ENCODE measurements at places on chromosomes 12 and 14.

DNA sequence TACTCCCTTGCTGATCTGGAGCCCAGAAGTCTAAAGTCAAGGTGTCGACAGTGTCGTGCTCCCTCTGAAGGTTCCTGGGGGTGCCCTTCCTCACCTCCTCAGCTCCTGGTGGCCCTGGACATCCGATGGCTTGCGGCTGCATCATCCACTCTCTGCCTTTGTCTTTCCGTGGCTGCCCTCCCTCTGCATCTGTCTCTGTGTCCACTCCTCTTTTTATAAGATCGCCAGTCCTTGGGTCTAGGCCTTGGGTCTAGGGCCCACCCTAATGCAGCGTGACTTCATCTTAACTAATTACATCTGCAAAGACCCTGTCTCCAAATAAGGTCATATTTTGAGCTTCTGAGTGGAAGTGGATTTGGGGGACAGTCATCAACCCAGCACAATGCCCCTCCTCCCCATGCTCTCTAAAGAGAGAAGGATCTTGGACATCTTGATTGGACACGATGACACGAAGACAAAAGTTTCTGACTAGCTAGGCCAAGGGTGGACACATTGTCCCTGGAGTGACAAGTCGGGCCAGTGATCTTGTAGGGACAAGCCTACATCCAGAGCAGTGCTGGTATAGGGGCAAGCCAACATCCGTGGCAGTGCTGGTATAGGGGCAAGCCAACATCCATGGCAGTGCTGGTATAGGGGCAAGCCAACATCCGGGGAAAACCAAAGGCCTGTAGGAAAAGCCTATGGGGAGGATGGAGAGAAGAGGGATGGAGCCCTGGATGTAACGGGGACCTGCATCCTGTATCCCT lies 93.9 kb upstream of the DIO3 start:
- DNase-seq = no peak

- no peak for DNase-seq
Measured at GRCh38 chr14:60317609-60318008, 68.6 kb downstream of the PPM1A start.

GRCh38 chr14:37842106-37842505 lies 246.7 kb downstream of the TTC6 start:
- no peak for DNase-seq

GRCh38 chr12:92927055-92927435 lies 2.0 kb downstream of the EEA1 start:
- DNase-seq = peak; percentile 6

- no peak for DNase-seq
Measured at GRCh38 chr14:19729763-19730162, 13.6 kb upstream of the OR4Q3 start.

- no peak for DNase-seq
Measured at GRCh38 chr12:65282840-65283239, 4.4 kb downstream of the MSRB3 start.

GRCh38 chr12:9797722-9798619 lies 29.3 kb upstream of the KLRF1 start:
- DNase-seq = peak; percentile 36

GRCh38 chr12:51832354-51833107 lies 16.0 kb downstream of the FIGNL2 start:
- no peak for DNase-seq

DNA sequence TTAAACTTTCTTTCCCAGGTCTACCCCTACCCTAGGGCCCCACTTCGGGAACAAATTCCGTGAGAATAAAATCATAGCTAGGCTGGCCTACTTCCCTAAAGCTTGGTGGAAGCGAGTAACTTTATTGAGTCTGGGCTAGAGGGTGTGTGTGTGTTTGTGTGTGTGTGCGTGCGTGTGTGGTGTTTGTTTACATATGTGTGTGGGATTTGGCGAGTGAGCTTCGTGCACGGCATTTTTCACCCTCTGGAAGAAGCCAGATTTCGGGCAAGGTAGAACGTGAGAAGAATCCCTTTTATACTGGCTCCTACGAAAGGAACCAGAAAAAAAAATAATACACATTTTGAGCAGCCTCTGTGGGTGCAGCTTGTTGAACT lies 7.5 kb upstream of the LHX5 start:
- DNase-seq = no peak

DNA sequence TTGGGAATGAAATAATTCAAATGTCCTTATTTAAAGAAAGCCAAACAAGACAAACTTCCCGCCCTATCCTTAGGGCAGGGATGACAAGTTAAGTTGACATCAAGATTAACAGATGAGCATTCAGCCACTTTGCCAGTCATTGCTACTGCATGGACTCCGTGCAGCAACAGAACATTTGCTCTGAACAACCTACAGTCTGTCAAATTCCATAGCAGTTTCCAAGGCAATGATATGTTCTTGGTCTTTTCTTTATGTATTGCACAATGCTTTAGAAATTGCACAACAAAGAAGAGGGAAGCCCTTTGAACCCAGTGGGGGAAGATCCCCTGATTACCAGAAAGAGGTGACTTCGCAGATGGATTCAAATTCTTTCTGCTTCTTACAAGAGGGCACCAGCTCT lies 269.8 kb downstream of the BCAT1 start:
- no peak for DNase-seq

DNA sequence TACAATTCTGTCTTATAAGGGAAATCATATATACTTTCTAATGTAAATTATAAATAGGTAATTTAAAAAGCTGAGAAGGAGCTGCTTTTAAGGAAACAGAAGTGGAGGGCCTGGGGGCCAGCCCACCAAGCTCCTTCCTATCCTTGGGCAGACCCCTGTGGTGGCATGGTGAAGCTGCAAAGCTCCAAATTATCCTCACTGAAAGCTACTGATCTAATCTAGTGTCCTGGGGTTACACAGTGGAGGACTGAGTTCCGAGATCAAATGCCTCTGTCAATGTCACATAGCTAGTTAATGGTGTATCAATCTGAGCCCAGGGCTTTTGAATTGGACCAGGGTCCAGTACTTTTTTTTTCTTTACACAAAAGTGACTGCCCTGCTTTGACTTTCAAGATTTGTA lies 355.4 kb downstream of the CEP128 start:
- DNase-seq = no peak

GRCh38 chr12:47025798-47026197 lies 53.6 kb upstream of the PCED1B start:
- DNase-seq = no peak

- DNase-seq = no peak
Measured at GRCh38 chr12:102474438-102475064, 5.8 kb downstream of the IGF1 start.

DNA sequence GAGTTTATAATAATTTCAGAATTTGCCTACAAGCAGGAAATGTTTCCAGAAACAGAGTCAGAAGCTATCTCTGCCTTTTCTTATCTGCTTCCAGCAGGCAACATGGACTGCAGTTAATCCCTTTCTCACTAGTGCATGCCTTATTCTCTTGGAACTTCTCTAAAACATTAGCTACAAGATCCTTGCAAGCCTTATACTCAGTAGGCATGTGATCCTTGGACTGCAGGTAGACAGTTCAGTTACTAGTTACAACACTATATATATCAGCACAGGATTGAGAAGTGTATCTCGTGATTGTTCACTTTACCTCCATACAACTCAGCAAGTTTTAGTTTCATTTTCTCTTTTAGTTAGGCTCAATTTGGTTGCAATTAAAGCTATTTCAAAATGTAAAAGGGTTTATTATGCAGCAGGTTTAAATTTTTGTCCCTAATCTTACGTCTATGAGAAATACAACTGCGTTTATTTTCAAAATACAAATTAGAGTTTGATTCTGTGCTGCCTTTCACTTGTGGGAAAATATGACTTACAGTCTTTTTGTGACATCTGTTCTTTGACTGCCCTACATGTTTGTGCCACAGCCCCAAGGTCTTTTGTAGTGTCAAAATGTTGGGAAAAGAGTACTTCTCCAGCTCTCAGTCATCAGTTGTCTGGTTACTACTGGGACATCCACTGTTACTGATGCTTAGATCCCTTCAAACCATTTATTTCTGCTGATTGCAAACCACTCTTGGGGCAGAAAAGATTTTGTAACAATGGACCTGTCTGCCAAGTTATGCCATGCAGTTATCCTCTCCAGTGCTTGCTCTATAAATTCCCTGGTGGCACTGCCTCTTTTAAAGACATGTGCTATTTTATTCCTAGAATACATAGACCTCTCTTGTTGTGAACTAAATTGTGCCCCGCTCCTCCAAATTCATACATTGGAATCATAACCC lies 709.0 kb upstream of the FOXG1 start:
- DNase-seq = no peak

DNA sequence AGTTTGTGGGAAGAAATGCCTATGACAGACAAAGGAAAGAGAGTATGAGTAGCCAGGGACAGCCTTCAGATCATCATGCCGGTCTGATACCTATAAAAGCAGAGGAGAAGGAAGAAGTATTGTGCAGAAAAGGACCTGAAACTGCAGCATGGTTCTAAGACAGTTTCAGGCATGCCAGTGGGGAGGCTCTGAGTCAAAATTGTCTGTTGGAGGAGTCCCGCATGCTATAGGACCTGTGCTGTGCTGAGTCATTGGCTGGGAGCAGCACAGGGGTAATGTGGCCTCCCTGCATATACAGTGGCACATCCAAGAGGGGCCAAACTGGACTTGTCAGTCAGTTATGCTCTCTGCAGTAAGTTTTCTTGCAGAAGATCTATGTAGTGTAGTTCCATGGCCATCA lies 40.7 kb downstream of the NEUROD4 start:
- DNase-seq = no peak

DNA sequence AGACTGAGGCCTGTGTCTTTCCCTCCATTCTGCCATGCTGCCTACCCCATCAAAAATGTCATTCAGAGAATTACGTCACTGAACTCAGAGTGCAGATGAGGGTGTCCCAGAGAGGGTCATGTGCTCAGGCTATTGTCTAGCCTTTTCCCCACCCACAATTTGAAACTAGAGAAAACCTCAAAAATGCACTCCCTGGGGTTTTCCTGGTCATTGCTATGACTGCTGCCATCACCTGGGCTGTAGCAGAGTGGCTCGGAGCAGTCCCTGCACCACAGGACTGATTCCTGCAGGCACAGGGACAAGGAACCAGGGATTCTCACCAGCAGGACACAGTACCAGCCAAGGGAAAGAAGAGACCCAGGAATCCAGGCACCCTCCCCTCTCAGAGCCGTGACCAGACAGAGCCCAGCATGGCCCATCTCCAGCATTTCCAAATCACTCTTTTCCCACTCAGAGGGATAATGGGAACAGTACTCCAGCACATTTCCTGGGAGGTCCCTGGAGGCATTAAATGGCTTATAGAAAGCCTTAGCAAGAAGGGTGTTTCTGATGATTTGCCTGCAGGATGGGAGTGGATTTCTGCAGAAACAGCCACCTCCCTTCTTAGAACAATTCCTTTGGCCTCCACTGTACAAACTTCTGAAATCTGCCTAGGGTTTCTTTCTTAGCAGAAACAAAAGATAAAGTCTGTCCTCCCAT lies 45.9 kb downstream of the VWF start:
- DNase-seq = no peak

GRCh38 chr12:93434256-93434865 lies 7.4 kb downstream of the UBE2N start:
- no peak for DNase-seq

DNA sequence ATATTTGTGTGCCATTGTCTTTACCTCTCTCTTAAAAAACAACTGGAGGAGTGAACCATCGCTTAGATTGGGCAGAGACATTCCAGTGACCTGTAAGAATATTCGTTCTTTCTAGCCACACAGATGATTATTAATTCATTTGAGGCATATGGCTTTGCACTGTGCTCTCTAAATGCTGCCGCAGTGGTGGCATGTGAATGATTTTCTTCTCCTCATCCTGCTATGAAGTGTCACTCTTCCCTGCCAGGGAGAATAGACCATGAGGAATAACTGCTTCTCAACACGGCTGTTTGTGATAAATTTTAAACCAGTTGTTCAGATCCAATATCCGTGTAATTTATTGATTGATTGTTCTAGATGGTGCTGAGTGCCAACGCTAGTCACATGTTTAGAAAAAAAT lies 225.3 kb downstream of the CNTN1 start:
- no peak for DNase-seq

GRCh38 chr12:78385541-78385940 lies 479.0 kb upstream of the SYT1 start:
- DNase-seq = no peak
